AG10803 (cell line): ENCODE measurements at places on chromosomes 3 and 15.

DNA sequence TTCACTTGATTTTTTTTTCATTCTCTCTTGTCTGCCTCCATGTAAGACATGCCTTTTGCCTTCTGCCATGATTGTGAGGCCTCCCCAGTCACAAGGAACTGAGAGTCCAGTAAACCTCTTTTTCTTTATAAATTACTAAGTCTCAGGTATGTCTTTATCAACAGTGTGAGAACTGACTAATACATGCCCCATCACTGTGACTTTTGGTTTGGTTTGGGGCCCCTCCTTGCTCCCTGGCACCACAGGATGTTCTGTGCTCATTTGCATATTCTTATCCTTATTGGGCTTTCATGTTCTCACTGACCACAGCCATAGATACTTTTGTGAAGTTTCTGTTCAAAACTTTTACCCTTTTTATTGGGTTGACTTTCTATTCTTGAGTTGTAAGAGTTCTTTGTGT is 3.8 kb upstream of the PRR20G start:
- DNase-seq = no peak

GRCh38 chr15:75836959-75837334 is 6.3 kb upstream of the UBE2Q2 start:
- peak; percentile 84 for DNase-seq

- DNase-seq = peak; percentile 6
Measured at GRCh38 chr15:57685306-57686095, 21.0 kb upstream of the POLR2M start.

GRCh38 chr15:58523634-58524033 is 91.8 kb downstream of the LIPC start:
- DNase-seq = no peak

GRCh38 chr3:38609386-38610111 is 39.9 kb downstream of the SCN5A start:
- DNase-seq = no peak

GRCh38 chr3:142287866-142288638 is 62.7 kb upstream of the GK5 start:
- no peak for DNase-seq

GRCh38 chr15:60994963-60995475 is 234.1 kb downstream of the RORA start:
- no peak for DNase-seq

DNA sequence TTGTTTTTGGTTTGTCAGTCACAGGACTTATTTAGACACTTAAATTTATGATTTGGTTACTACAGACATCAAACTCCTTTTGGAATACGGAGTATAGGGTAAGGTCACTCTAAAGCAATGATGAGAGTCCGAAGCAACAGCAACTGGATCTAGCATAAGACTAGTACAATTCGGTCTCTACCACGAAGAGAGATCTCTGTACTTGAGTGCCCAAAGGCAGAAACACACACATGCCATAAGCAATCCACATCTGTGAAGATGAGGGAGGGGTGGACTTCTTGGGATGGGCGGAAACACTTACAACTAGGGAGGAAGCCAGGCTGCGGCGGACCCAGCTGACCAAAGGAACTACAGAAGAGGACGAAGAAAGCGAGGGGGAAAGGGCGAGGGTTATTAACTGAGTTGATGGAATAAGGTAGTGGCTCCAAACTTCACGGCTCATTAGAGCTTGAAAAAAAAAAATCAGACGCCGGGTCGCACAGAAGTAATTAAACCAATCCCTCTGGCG is 595 bp downstream of the DPH6 start:
- DNase-seq = peak; percentile 73

GRCh38 chr15:41876689-41877088 is 17.2 kb downstream of the SPTBN5 start:
- no peak for DNase-seq

GRCh38 chr15:55322467-55322866 is 3.4 kb downstream of the PIGB start:
- DNase-seq = no peak

GRCh38 chr3:11379824-11380701 is 107.9 kb downstream of the ATG7 start:
- DNase-seq = peak; percentile 16

- no peak for DNase-seq
Measured at GRCh38 chr3:185290266-185290665, 36.4 kb upstream of the EHHADH start.

DNA sequence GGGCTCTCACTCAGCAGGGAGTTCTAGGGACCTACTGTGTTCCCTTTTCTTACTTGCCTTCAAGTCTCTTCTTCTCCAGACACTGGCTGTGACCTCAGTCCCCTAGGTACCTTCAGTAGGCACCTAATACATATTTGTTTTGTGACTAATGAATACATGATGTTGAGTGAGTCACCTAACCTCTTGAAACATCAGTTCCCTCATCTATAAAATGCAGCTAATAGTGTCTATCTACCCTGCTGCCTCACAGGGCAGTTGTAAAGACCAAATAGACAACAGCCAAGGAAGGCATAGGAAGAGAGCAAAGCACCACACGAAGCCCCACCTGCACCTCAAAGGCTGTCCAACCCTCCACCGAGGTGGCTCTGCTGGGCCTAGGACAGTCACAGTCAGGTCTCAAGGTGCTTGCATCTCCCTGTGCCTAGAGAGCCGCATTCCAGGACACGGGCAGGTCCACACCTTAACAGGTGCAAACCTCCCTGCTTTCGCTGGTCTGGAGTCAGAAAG is 29.1 kb downstream of the DAPK2 start:
- peak; percentile 65 for DNase-seq

DNA sequence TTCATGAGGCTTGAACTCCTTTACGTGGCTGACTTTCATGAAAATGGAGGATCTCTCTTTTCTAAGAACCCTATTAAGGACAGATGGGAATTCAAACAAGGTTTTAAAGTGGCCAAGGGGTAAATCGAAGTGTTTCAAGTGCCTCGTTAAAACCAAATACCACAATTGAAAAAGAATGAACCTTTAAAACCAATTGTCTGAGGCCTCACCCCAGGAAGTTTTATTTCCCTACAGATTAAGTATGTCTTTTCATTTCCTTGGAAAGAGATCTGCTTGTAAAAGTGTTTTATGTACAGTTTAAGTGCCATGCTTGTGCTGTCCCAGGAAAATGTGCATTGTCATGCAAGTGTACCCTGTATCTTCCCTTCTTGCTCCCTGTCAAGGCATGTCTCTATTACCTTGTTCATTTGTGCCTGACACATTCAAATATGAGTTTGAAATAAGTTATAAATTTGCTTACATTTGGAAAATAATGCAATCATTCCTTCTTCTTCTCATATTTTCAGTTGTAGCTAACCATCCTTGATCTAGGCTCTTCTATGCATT is 138.7 kb downstream of the ZPLD1 start:
- DNase-seq = no peak

DNA sequence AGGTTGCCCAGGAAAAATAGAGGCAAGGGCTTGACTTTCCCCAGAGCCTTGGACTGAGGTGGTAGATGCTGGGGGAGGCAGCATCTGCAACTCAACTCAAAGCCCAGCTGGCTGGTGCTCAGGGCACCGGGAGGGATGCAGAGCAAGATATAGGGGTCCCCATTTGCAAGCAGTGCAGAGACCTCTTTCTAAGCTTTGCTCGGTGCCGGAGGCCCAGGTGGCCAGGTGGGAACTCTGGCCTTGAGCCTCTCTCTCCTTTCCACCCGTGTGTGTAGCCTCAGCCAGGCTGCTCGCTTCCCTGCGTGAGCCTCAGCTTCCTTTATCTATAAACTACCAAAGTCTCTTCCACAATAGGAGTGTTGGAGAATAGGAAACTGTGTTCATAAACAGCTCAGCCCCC is 36.5 kb downstream of the SLC6A6 start:
- DNase-seq = no peak

GRCh38 chr15:60399246-60399915 is 1.6 kb upstream of the ANXA2 start:
- no peak for DNase-seq

DNA sequence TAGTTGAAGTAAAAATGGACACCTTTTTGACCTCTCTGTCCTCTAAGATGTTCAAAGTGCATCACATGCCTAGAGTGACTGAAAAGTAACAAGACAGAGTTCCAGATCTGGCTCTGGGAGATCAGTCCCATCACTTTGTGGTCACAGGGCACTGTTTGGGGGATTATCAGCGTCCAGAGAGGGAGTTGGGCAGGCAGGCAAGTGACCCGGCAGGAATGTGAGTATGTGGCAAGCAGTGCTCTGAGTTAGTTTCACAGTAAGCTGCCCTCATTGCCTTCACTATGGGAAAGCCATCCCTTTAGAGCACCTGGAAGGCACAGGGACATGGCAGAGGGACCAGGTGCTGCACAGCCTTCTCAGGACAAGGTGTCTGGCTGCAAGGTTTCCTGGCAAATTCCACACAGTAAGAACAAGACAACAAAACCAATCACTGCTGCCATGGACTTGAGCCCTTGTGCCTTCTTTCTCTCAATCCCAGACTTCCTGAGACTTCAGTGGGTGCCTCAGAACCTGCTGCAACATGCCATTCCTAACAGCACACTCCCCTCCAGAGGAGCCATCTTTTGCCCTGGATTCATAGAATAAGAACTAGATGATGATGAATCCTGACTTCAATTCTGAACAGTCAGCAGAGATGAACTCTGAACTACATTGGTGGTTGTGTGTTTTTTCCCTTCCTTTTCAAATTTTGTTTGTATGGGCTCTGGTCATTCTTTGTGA is 55.2 kb downstream of the TIPARP start:
- DNase-seq = peak; percentile 37

GRCh38 chr3:33392703-33393125 is 47.5 kb downstream of the UBP1 start:
- DNase-seq = peak; percentile 85

GRCh38 chr15:28955993-28956421 is 70.2 kb downstream of the APBA2 start:
- DNase-seq = peak; percentile 21

DNA sequence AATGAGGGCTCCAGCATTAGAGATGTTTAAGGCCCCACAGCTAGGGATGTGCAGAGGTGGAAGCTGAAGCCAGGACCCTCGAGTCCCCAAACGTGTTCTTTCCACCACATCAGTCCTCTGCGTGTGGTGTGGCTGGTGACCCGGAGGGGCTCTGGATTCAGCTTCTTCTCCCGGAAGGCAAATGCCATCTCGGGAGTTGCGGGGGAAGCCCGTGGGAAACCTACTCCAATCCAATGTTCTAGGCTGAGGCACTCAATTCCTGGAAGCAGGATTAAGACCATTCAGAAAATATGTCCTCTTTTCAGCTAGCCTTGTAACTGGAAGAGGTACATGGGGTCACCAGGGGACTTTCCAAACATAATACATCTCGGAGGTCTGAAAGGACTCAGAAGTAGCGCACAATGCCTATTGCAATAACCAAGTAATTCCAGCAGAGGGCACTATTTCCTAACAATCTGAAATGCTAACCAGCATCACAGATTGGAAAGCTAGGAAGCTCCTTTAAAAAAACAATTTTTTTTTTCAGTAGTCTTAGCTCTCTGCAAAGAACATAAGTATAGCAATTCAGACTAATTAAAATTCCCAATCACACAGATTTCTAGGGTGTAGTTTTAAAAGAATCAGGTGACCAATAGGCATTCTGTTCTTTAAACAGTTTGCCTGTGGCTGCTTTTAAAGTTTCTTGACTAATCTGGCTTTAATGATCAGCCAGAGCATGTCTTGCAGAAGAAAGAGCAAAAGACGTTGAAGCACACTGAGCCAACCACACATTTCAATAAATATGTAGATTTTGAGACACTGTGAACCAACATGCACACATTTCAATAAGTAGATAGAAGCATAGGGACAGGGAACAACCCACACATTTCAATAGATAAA is 36.1 kb downstream of the BNC1 start:
- DNase-seq = peak; percentile 66

- DNase-seq = no peak
Measured at GRCh38 chr15:94626949-94627348, 395.6 kb downstream of the MCTP2 start.

- peak; percentile 47 for DNase-seq
Measured at GRCh38 chr3:21893242-21893641, 142.2 kb upstream of the ZNF385D start.

- peak; percentile 34 for DNase-seq
Measured at GRCh38 chr3:107928084-107928445, 162.8 kb downstream of the CD47 start.

DNA sequence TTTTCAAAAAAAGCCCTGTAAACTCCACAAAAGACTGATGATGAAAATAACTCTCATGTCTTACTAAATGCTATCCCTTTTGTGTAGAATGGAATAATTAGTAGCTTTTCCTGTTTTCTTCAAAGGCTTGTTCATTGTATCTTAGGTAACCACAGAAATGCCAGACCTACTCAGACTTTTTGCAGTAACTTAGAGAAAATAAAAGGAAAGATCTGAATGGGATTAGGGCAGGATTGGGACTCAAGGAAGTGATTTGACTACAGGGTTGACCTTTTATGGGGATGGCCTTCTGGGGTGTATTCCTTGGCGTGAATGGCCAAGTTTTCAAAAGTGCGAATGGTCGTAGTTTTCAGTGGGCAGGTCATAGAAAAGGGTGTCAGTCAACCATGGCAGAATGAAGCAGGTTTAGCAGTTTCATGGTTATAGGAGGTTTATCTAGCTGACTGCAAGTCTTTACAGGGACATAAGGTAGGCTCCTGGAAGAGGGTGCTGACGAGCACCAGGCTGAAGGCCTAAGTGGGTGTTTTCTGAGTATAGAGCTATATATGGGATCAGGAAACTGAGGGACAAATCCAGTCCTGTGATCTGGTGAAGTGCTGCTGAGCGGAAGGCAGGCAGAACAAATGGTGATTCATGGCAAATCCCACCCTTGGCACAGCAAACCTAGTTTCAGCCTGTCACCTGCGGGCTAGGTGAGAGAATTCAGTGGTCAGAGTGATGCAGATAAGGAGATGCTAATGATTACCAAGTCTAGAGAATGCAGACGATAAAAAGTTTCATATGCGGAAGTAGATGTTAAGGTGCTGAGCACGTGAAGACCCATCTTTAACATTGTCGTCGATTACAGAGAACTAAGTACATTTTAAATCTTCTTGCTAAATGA is 46.4 kb downstream of the IL1RAP start:
- DNase-seq = no peak

GRCh38 chr15:74258456-74259291 is 22.5 kb downstream of the CCDC33 start:
- no peak for DNase-seq

GRCh38 chr3:167084545-167084944 is 295.6 kb downstream of the ZBBX start:
- DNase-seq = no peak

DNA sequence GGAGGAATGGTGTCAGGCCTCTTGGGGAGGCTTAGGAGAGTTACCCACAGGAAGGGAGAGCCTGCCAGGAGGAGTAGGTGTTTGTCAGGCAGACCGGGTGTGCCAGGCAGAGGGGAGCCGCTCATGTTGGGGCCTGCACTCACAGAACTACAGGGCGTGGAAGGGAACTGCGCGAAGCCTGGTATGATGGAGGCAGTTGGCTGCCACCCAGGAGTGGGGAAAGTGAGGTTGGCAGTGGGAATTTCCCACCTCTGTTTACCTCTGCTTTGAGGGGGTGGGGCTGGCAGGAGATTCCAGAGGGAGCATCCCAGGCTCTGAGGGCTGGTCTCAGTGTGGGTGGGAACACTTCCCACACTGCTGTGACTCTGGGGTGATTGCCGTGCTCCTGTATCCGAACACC is 99.9 kb downstream of the SLCO3A1 start:
- DNase-seq = no peak
